ENCODE measurements at places on chromosomes 7 and 10.

DNA sequence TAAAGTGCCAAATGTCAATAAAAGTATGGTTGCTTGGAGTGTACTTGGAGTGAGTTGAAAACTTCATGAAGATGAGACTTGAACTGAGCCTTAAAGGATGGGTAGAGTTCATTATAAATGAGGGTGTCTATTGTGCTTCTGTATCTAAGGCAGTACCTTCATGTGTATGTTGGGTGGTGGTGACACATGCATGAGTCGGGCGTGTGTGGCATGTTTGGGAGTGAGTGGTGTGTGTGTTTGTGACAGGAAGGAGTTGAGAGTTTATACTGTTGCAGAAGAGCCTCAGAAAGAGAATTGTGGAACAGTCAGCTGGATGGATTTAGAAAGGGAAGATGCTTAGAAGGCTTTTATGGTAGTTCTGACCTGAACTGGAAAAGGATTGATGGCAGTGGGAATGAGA, 6.0 kb upstream of the ZRANB1 start:
- no peak for DNase-seq

DNA sequence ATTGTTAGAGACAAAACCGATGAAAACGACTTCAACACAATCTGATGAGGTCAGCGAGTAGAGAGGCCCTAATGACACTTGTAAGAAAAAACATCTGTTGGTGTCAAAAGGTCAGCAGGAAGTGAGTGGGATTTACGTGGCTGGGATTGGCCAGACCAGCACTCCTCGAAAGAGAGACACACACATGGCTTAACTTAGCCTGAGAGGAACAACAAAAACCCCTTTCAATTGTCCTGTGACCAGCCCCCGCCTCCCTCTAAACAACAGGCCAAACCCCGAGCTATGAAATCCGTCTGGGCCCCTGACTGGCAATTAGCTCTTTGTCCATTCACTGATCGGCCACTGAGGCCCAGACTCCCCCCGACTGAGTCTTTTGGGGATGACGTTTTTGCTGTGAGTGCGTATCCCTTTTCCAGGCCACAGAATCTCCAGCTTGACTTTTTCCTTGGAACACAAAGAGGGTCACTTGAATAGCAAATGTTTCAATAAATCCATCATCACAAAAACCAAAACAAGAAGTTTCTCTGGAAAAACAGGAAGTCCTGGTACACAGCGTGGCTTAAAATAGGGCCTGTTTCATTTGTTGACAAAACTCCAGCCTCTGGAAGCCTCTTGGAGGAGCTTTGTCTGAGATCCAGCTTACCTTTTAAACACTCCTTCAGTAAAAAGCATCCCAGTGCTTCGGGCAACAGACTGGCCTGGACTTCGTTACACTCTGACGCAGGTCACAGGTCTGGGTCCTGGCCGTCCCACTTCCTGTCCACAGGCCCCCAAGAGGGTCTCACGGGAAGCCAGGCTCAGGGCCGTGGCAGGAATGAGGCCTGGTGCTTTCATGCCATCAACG, 103.0 kb downstream of the CTBP2 start:
- no peak for DNase-seq

- no peak for DNase-seq
Measured at GRCh38 chr7:117640465-117640864, 160.6 kb downstream of the CFTR start.

GRCh38 chr10:119340893-119341458, 133.6 kb downstream of the GRK5 start:
- no peak for DNase-seq

GRCh38 chr7:3277604-3278572, 23.2 kb upstream of the SDK1 start:
- DNase-seq, result no peak

- peak; percentile 69 for DNase-seq
Measured at GRCh38 chr7:87344446-87344845, 1.0 kb upstream of the CROT start.

GRCh38 chr7:141737118-141737835, 881 bp upstream of the SSBP1 start:
- no peak for DNase-seq

GRCh38 chr7:24898691-24899090, 81.3 kb downstream of the OSBPL3 start:
- no peak for DNase-seq

DNA sequence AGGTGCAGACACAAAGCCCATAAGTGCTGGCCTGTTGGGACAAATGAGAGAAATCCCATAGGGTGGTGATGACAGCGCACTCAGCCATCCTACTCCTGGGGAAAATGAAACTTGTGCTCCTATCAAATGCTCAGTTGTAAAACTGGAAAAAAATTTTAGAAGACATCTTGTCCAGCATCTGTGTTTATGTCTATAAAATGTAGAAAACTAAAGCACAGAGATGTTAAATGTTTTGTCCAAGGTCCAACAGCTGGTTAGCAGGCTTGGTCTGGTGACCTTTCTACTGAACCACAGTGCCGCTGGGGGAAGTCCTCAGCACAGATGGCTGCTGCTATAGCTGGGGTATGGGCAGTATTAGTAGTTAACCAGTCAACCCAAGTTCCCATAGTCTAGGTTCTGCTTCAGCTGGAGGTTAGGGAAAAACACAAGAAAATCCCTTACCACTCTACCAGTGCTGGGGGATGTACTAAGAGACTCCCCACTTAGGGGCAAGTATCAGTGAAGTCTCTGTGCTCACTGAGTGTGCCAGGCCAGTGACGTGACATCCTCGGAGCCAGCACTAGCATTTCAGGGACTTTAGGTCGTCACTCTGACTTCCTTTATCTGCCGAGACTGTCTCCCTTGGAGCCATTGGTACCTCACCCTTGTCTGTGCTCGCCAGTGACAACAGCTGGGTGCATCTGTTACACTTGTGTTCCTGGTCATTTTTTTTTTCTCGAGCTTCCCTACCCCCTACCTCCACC, 1.9 kb downstream of the TSPAN33 start:
- DNase-seq, result no peak

DNA sequence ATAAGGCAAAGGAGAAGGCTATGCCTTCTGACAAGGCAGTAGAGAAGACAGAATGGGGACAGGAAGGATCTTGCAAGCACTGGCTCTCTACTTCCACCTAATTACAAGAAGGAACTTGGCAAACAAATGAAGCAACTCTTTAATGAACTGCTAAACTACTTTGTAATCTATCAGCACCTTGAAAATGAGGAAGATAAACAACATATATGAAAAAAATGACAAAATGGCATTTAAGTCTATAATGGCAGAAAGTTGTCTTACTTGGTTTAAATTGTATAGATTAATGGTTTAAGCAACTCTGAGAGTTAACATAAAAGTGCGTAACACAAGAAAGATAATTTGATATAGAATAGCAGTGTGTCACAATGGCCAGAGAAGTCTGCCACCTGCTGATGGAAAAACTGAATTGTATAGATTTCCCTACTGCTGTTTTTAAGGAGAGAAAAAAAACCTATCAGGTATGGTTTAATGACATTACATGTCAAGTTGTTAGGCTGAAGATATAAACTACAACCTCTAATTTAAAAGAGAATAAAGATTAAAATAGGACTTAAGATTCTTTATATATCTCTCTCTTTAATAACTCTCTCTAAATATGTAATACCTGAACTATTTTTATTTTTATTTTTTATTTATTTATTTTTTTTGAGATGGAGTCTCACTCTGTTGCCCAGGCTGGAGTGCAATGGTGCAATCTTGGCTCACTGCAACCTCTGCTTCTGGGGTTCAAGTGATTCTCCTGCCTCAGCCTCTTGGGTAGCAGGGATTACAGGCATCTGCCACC, 11.8 kb downstream of the NT5C3A start:
- peak; percentile 47 for DNase-seq

Data from LNCaP clone FGC (cell line).